ENCODE measurements at places on chromosomes 12 and 14.

- no peak for DNase-seq
These were observed 797.1 kb downstream of the NRXN3 start for GRCh38 chr14:78967111-78967809.

DNA sequence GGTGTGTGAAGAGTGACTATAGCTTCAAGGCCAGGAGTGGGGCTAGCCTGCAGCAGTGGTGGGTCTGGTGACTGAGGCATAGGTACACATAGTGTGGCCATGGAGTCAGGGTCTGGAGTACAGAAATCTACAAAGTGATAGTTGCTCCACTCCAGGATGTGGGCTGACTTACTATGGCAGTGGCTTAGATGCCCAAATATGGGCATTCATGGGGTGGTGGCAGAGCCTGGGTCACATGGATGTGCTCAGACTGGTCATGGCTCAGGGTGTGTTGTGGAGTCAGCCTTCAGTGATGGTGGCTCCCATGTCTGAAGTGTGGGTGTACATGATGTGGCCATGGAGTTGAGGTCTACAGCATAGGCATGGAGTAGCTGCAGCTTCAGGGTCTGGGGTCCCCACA is 27.3 kb downstream of the CLEC6A start:
- no peak for DNase-seq

DNA sequence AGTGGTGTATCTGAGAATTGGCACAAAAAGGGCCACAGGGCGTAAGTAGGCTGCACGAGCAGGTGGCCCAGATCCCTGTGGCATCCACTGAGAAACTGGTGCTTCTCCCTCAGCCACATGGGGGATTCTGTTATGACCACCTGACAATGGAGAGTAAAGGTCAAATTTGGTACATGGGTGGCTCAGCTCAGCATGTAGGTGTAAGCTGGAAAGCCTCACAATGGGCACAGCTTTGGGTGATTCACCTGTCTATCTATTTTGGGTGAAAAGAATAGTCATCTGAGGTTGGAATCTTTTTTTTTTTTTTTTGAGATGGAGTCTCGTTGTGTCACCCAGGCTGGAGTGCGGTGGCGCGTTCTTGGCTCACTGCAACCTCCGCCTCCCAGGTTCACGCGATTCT is 163.4 kb upstream of the TMEM260 start:
- DNase-seq = no peak

DNA sequence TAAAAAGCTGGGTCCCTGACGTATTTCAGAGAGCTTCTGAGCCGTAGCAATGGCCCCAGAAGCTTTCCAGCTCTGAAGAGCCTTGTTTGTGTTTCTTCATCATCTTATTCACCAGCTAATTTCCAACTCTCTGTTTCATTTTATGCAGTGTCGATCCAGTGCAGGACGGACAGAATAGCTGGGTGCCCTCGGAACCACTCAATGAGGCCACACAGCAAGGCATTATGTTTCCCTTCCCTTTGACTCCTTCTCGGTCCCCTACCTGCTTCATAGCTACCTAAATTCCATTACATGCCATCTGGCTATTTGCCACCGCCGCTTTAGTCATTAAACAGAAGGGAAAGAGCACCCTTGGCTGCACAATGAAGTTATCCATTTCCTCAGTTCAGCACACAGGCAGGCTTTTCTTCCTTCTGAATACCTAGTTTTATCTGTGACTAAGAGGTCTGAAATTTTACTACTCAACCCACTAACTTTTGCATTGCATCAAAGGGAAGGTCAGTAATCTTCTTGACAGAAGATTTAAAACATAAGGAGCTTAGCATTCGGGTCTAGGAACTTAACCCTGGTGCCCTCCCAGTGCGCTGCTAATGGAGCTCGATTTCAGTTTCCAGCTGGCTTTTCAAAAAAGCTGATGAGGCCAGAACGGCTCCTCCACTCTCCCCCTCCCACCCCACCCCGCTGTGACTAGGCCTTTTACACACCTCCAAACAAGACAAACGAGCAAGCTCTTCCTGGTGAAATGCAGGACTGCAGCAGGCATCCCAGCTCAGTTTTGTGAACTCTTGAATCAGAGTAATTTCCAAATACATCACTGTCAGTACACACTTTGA is 176.8 kb downstream of the GXYLT1 start:
- DNase-seq = no peak

GRCh38 chr14:55448141-55448614 is 7.8 kb upstream of the TBPL2 start:
- DNase-seq = no peak

- no peak for DNase-seq
These were observed 1.7 kb downstream of the CDK17 start for GRCh38 chr12:96398424-96399119.

DNA sequence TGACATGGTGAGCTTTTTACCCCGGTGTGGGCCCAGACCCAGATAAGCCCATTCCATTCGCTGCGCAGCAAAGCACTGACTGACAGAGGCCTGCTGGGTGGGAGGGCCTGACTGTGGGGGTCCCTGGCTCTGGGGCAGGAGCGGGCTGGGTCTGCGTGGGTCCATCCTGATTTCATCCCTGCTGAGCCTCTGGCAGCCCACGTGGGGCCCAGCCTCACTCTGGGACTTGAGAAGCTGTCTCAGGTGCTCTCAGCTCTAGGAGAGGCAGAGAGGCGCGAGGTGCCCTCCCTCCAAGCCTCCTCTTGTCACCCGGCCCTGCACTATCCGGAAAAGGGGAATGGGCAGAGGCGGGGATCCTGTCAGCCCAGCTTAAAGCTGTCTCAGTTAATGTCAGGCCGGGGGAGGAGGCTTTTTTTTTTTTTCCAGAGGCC is 927 bp downstream of the ABCB9 start:
- no peak for DNase-seq

- DNase-seq = no peak
These were observed 8.5 kb downstream of the RACGAP1 start for GRCh38 chr12:50016501-50017475.

DNA sequence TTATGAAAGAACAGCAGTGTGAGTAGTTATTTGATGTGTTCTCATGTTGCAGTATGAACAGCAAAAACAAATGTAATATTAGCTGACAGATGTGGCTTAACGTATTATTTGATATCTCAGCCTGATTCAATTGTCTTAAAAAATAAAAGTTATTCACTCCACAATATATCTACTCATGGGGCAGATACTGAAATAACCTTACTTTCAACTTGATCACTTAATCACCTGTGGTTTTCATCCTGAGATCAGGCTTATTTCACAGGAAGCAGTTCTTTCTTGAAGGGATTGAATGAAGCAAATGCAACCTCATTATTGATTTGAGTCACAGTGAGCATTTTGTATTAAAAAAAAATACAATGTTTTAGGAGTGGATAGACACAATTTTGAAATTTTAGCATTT is 90.3 kb downstream of the AKAP6 start:
- DNase-seq = no peak

- DNase-seq = no peak
These were observed 15.4 kb upstream of the MIA2 start for GRCh38 chr14:39218171-39218769.

GRCh38 chr14:77198561-77198960 is 17.0 kb downstream of the TMEM63C start:
- DNase-seq = no peak

- no peak for DNase-seq
These were observed 16.1 kb downstream of the BTBD7 start for GRCh38 chr14:93316716-93317115.

- DNase-seq = no peak
These were observed 516.0 kb downstream of the DIO2 start for GRCh38 chr14:79695307-79695706.

- DNase-seq = no peak
These were observed 245.2 kb downstream of the AACS start for GRCh38 chr12:125310461-125310860.

- no peak for DNase-seq
These were observed 1.0 kb downstream of the FGFR1OP2 start for GRCh38 chr12:26939192-26939832.

GRCh38 chr14:69571449-69572029 is 3.1 kb downstream of the CCDC177 start:
- no peak for DNase-seq

GRCh38 chr12:129393357-129393937 is 510.4 kb downstream of the TMEM132D start:
- DNase-seq = no peak

DNA sequence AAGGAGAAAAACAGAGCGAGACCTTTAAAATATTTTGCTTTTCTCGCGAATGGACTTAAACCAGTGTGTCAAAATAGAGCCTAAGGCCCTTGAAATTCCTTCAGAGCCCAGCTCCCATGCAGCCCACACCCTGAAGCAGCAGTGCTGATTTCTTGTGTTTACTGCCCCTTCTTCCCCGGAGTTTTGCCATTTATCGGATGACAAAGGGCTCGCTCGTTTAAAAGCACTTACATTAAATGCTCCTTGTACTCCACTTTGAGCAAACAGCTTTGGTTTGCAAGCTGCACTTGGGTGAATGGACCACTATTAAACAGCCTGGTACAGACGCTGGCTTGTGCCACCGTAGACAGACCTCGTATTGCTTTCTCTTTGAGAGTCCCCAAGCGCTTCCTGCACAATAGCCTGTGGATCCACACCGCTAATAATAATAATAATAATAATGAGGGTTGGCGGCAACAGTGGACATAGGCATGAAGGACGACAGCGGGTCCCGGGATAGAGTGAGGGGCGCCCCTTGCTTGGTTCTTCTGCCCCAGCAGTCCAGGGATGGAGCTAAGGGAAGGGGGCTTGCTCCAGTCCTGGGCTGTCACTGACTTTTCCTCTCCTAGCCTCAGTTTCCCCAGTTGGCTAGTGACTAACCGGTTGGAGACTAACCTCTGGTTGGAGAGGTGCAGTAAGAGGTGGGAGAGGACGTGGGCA is 6.6 kb downstream of the DLK1 start:
- DNase-seq = no peak

- no peak for DNase-seq
These were observed 1.0 kb upstream of the EML1 start for GRCh38 chr14:99792210-99792535.

DNA sequence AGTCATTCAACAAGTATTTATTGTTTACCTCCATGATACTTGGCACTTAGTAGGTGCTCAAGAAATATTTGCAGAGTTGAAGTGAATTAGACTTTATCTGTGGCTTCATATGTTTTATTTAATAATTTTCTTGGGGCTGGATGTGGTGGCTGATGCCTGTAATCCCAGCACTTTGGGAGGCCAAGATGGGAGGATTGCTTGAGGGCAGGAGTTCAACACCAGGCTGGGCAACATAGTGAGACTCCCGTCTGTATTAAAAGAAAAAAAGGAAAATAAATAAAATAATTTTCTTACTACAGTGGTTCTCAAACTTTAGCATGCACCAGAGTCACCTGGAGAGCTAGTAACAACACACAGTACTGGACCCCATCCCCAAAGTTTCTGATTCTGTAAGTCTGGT is 905 bp downstream of the ADCK1 start:
- DNase-seq = no peak

GRCh38 chr12:120504587-120504986 is 8.7 kb downstream of the DYNLL1 start:
- no peak for DNase-seq

GRCh38 chr14:56995010-56995409 is 184.7 kb upstream of the OTX2 start:
- no peak for DNase-seq

DNA sequence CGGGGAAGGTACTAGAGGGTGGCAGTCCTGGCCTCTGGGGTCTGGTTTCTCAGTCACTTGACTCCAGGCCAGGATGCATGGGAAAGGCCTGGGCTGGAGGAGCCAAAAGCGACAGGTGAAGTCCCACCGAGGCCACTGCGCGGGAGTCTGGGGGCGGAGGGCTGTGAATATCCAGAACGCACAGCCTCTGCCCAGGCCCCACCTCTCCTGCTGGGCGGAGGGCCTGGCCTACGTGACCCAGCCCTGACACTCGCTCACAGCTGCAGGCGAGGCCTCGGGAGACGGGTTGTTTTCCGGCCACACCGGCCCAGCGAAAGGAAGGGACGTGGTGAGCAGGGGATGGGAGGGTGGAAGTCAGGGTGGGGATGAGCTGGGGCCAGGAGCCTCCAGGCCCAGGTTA is 91.2 kb downstream of the RFLNA start:
- DNase-seq = no peak

DNA sequence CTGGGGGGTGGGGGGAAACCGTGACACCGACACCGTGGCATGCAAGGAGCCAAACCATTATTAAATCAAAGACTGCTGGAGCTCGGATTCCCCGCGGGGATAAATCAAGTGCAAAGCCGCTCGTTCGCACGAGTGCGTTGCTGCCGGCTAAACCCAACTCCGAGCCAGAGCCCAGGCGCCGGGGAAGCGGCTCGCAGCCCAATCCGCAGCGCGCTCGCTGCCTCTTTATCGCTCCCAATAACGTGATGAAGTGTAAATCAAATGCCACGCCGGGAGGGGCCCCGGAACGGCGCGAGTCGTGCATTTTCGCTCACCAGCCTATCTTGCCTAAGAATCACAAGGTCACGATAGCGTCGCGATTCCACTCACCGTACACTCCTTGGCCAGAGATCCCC is 1.3 kb downstream of the MDGA2 start:
- no peak for DNase-seq

- no peak for DNase-seq
These were observed 237.9 kb downstream of the PAWR start for GRCh38 chr12:79452906-79453305.

- DNase-seq = no peak
These were observed 76.3 kb upstream of the LMNTD1 start for GRCh38 chr12:25629341-25629740.

DNA sequence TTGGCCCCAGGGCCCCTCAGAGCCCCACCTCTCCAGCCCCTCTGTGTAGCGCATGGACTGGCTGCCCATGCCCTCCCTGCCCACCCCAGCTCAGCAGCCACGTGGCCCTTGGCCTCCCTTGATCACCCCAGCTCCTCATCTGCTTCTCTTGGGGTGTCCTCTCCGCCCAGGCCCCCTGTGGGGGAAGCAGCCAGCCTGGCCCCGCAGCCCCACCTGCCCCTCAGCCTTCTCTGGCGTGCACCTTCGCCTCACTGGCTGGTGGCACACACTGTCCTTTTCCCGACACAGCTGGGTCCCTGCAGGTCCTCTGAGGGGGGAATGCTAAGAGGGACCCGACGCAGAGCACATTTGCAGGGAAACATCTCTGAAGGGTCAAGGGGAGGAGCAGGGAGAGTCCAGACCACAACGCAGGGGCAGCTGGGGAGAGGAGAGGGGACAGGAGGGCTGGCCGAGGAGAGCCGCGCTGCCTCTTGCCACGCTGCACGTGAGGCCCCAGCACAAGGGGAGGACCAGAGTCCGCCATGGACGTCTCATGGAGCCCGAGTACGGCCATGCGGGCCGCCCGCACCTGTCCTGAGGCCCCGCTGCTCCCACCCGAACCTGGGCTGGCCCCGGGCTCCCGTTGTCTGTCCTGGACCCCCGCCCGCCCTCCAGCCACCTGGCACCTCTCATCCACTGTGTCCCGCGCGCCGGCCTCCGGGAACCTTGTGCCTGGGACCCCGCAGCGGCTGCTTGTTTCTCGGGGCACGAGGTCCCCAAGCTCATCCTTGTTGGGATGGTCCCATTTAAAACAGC is 36.1 kb downstream of the PACS2 start:
- no peak for DNase-seq

DNA sequence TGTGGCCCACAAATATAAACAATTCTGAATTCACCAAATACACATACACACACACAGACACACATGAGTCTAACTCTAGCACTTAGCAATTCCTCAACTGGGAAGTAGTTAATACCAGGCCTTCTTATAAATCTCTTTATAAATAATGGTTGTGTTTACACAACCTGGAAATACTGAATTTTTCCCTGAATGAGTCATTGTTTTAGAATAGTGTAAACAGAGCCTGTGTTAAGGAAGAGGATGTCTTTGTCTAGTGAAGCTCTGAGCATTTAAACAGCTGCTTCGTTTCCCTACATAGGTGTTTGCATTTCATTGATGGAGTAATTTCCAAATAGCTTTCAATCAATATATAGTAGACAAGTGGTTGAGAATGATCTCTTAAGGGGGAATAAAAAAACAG is 218.8 kb downstream of the BTG1 start:
- DNase-seq = no peak
